ENCODE measurements at places on chromosomes 12 and 14. TPM values are rescaled to one million over a fixed set of nuclear protein-coding genes. Genes with fewer than 3 reads are reported as not detected.
A peak's percentile ranks its signal among the peaks of the same experiment; 100 is the strongest.

DNA sequence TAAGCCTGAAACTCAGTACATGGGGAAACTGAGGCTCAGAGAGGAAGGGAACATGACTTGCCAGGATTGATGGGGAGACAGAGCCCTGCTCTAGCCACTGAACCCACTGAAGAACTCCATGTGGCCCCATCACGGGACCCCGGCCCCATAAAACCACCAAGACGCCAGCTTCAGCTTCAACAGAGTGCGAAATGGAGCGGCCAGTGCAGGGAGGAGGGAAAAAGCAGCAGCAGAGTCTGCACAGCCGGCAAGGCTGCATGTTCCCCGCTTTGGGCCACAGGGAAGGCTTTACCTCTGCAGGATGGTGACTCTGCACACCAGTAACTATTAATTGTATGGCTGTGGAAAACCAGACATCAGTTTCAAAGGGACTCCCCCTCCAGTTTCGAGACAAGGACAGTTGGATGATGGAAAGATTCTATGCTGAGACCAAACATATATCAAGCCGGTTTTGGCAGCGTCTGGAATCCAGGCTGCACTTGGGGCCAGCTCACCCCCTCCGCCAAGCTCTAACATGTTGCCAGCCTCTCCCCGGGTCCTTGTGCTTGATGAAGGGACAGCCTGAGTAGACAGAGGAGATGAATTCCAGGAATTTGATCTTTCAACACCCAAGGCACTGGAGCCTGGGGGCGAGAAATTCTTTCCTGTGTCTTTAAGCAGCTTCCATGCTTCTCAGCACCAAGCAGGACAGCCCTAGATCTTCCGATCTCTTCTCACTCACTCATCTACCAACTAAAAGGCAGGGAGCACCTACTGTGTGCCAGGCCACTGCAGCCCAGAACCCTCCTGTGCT lies 55.7 kb upstream of the BCL11B start:
- no peak for DNase-seq

DNA sequence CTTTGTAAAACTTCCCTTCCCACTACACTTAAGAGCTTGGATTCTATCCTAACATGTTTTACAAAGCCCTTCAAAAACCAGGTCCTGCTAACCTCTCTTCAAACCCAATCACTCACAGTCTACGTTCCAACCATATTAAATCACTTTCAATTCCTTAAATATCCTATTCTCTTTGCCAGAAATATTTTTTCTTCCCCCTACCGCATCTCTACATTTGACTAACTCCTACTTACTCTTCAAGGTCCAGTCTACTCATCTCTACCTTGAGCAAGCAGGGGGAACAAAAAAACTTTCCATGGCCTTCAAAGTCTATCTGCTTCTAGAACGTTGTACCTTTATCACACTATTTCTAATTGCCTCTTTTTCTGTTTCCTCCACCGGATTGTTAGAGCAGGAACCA lies 6.1 kb downstream of the ERGIC2 start:
- no peak for DNase-seq

- no peak for DNase-seq
Measured at GRCh38 chr12:124175704-124176103, 119.2 kb upstream of the RFLNA start.

- DNase-seq = no peak
Measured at GRCh38 chr14:76313303-76313702, 62.6 kb upstream of the ESRRB start.

DNA sequence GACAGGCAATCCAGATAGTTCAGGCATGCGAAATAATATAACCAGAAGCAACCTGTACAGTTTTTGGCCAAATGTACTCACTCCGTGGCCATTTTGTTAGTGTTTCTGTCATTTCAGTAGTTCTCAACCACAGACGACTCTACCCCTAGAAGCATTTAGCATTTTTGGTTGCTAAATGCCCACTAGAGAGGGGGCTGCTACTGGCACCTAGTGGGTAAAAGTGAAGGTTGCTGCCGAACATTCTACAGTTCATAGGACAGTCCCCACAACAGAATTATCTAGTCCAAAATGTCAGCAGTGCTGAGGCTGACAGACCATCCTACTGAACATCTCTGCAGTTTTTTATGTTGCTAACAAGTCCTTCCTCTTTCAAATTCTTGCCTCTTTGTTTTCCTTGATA lies 107.4 kb downstream of the TSHR start:
- DNase-seq = no peak

The ITGA5 gene
- total RNA-seq = 97.1 TPM

GRCh38 chr14:26304056-26304455 lies 293.8 kb downstream of the NOVA1 start:
- no peak for DNase-seq

GRCh38 chr14:101028971-101029667 lies 125.6 kb upstream of the RTL1 start:
- DNase-seq = no peak

- no peak for DNase-seq
Measured at GRCh38 chr14:65109357-65109756, 7.0 kb upstream of the MAX start.

DNA sequence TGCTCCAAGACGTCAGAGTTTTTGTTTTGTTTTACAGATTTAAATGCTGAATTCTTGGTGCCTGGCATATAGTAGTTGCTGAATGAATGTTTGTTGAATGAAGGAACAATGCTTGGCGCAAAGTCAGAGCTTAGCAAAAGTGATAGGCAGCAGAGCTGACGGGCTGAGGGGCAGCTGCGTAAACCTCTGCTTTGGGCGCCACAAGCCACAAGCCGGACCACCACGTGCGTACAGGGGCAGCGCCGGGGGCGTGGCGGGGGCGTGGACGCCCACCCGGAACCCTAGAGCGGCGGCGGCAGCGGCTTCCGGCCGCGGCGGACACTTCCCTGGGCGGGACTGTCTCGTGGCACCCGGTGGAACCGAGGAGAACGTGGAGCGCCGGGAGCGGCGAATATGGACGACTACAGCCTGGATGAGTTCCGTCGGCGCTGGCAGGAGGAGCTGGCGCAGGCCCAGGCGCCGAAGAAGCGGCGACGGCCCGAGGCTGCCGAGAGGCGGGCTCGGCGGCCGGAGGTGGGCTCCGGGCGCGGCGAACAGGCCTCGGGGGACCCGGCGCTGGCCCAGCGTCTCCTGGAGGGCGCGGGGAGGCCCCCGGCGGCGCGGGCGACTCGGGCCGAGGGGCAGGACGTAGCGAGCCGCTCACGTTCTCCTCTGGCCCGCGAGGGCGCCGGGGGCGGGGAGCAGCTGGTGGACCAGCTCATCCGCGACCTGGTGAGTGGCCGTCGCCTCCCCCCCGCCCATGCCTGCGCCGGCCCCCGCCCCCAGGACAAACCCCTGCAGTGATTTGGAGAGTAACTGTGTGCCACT lies at the start of gene FBXW8:
Gene FBXW8, plus strand, starts transcription at position 306 of the 807 bp plus-strand sequence. Its CDS starts 88 bp downstream, at position 394.
- DNase-seq = peak; percentile 85

DNA sequence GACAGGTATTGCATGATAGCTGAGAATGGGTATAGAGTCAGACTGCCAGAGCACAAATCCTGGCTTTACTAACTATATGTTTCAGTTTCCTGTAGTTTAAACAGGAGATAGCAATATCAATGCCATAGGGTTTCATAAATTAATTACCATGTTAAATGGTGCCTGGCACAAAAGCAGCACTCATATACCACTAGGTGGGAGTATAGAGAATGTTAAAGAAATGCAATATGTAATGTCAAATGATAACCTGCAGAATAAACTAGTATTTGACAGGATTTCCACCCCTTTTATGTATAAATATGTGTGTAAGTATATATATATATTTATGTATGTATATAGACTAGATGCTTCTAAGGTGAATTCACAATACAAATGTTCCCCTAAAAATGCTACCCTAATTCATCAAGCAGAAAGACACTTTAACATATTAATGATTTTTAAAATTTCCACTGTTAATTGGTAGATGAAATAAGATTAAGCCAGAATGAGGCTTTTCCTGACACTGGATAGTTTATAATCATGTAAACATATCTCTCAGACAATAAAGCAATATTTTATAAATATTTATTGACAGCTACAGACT lies 8.6 kb downstream of the WDR89 start:
- no peak for DNase-seq

The PPP1CC gene
- total RNA-seq = 97.8 TPM

The CLECL1 gene
- 1.7 TPM for total RNA-seq

DNA sequence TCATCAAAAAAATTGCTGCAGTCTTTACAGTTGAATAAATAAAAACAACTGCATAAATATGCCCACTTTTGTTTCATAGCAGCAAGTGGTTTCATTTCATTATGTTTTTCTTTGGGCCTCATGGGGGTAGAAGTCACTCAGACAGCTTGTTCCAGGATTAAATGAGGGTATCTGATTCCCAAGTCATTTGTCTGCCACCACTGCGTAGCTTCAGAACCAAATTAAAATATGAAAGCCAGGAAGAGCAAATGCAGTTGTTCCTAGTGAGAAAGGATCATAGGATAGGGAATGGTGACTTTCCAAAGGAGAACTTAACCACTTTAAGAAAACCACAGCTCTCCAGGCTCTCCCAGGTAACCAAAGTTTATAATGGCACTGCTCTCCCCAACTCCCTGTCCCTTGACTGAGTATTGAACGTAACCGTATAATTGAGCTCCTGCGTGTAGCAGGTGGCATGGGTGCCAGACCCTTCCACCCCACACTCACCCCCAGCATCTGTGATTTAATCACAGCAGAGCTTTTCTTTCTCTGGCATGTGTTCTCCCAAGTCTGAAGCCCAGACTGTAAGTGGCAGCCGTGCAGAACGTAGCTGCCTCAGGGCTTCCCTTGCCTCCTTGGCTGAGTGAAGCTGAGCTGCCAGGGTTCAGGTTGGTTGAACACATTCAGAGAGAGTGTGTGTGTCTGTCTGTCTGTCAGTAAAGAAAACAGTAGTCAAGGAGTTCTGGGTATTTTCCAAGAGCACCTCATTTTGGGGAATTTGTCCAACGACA lies 11.3 kb upstream of the KCNH3 start:
- DNase-seq = no peak

GRCh38 chr12:105330931-105331804 lies 677 bp downstream of the C12orf75 start:
- DNase-seq = no peak

The RAPGEF3 gene
- 44.5 TPM for total RNA-seq

DNA sequence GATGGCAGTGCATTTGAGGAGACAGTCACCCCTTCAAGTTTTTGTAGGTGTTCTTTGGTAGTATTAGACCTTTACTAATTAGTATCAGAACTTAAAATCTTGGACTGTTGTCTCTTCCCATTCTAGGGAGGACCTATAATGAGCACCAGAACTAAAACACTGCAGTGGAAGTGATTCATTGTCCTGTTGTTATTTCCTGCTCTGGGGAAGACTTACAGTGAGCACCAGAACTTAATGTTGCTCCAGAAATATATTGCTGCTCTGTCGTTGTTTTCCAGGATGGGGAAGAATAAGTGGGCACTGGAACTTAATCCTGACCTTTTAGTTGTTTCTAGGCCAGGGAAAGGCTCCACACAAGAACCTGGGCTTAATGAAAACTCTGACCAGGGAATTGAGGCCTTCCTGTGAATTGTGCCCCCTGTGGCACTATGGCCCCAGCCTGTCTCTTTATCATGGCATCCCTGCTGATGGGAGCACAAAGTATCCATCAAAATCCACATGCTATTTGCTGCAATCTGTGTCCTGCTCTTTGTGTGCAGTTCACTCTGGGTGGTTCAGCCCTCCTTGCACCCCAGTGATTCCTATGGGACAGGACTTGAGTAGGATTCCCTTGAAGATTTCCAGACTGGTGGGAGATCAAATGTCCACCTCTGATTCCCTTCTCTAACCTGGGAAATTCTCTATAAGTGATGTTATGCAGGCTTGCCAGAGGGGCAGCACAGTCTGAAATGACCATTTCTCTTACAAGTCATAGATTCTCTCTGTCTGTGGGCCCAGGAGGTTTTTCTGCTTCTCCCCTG lies 175.8 kb downstream of the PAWR start:
- DNase-seq = no peak

DNA sequence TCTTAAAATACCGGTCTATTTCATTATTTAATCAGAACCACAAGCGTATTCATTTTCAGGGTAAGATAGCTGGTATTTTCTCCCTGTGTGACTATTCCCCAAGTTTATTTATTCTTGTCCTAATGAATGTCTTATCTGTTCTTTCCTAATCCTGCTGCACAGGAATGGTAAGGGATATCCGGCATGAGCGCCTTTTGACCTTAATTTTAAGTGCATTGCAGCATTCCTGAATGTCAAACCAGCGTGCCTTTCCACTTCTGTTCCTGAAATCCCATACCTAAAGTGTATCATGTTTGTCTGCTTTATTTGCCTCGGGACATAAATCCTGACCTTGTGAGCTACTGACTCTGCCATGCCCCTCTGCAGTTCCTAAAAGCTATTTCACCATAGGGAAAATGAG lies 1713.2 kb upstream of the FLRT2 start:
- no peak for DNase-seq

GRCh38 chr14:34075042-34075744 lies 124.3 kb upstream of the EGLN3 start:
- no peak for DNase-seq

GRCh38 chr12:85951823-85952222 lies 77.7 kb downstream of the NTS start:
- DNase-seq = no peak

GRCh38 chr14:34398024-34398423 lies 64.0 kb downstream of the SPTSSA start:
- no peak for DNase-seq

DNA sequence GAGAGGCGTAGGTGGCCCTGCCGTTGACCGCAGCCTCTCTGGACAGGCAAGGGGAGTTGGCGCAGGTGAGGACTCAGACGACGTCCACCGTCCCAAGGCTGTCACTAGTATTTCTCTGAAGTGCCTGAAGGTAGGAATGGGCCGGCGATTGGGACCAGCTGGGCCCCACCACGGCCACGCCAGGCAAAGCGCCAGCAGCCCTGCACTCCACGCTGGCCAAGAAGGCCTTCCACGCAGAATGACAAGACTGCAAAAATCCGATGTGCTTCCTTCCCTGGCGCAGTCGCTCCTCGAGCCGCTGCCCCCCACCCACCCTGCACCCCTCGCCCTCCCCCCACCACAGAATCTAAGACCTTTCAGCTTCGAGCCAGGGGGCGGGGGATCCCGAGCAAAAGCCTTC lies 17.3 kb upstream of the MLXIP start:
- no peak for DNase-seq

- peak; percentile 79 for DNase-seq
Measured at GRCh38 chr12:130953771-130954543, at the start of gene ADGRD1. TSS of gene ADGRD1 (plus strand) at chr12:130953907. CDS start at chr12:130954466, 559 bp downstream.

The ITGB7 gene
- total RNA-seq = 9.7 TPM

GRCh38 chr14:21436567-21437062 lies 19.3 kb downstream of the CHD8 start:
- no peak for DNase-seq

- no peak for DNase-seq
Measured at GRCh38 chr14:90281261-90281660, 24.9 kb downstream of the PSMC1 start.

The SLC7A8 gene
- total RNA-seq = 36.8 TPM

- no peak for DNase-seq
Measured at GRCh38 chr12:32170437-32170998, 63.9 kb downstream of the BICD1 start.

The TAS2R31 gene
- 1.9 TPM for total RNA-seq

The MYL2 gene
- not detected for total RNA-seq

The PZP gene
- 2.7 TPM for total RNA-seq

The BRMS1L gene
- 5.5 TPM for total RNA-seq

The CCDC198 gene
- not detected for total RNA-seq

GRCh38 chr14:54350203-54350602 lies 46.6 kb upstream of the CDKN3 start:
- DNase-seq = no peak

The HOXC13 gene
- not detected for total RNA-seq
